Amniotic stem cell (primary cell): ENCODE measurements at places on chromosomes 2 and 18.

DNA sequence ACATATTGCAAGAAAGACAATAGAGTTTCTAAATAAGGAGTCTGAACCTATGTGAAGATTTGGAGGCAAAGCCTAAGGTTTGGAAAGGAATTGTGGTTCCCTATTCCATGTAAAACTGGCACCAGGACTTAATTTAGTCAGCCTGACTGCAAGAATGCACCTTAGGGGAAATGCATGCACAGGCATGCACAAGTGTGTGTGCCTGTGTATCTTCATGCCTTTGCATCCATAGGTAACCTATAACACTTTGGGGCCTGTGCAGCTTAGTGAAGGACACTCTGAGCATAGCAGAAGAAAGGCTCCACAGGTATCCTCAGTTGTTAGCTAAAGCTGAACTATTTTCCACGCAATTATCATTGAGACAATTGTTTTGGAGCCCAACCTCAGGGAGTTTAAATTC, 73.4 kb downstream of the RPRM start:
- no peak for DNase-seq

DNA sequence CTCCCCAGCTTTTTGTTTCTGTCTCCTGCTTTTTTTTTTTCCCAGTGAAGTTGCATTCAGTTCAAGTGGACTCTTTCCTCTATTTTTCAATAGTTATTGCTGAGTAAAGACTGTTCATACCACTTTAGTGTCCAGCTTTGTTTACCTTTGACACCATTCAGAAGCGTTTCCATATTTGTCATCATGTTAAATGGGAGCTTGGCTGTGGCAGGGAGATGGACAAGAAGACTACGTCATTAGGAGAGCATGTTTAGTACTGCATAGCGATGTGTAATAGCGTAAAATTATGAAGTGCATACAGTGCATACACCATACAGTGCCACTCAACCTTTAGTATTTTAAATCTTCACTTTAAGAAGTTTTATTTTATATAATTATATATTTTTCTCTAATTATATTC, 655.9 kb downstream of the DCC start:
- DNase-seq: no peak

DNA sequence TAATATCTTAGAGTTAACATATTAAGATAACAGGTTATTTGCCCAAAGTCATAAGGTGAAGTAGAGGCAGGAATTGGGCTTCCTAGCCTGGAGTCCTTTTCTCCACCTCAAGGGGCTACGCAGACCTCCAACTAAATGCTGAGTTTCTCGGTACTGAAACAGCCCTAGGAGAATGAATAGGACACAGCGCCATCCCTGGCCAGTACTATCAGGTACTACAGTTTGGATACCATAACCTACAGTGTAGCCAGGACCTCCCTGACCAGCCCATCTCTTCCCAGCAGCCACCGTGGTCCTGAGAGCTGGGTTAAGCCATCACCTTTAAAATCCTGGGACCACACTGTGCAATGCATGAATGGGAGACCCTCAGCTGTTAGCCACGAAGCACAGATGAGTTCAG, 15.7 kb downstream of the CASP8 start:
- DNase-seq: no peak

DNA sequence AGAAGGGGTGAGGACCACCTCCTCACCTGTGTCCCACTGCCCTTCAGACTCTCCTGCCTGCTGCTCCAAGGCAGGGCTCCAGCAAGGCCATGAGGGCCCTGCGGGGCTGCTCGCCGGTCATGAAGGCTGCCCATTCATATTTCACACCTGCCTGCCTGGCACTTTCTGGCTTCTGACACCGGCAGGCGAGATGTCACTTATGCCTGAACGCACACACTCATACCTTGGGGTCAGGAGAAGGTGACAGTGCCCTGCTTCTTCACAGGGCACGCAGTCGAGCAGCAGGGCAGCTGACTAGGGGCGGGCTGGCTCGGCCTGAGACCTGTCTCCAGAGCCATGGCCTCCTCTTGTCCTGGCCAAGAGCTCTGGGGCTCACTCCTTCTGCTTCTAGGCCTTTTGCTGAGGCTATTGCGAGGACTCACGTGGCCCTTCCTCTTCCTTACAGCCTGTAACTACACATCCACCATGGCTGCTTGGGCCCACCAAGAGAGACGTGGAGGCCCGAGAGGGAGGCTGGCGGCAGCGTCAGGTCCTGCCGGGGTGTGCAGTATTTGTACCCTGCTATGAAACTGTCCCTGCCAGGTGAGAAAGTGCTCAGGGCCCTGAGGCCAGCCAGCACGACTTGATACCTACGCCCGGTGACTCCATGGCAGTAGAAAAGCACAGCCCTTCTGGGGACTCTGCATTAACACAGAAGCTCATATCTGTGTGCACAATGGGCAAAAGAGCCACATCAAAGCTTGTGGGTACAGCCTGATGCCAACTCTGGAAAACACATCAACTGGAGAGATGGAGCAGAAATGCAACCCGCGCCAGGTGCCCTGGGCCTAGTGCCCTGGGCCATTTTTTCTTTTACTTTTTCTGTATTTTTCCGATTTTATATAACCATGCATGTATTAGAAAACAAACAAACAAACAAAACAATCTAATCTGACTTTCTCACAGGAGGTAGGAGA, 30.6 kb downstream of the HS6ST1 start:
- no peak for DNase-seq

GRCh38 chr2:100611079-100612029, 48.6 kb downstream of the PDCL3 start:
- DNase-seq: no peak

GRCh38 chr2:88261725-88262124, 91.6 kb downstream of the THNSL2 start:
- no peak for DNase-seq

DNA sequence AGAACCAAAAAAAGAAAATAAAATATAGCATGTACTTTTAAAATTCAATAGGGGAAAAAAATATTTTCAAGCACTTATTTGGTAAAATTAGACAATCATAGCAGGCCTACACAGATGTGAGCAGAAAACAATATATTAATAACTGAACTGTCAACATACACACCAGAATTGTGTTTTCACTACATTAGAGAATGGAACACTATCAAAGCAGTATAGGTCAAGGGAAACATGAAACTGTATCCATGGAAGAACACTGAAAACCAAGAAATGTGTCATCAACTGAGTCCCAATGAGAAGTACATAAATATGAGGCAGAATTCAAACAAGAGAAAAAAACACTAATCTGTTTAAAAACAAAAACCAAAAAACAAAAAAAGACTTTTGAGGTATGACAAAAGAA, 132.4 kb downstream of the USP34 start:
- no peak for DNase-seq

DNA sequence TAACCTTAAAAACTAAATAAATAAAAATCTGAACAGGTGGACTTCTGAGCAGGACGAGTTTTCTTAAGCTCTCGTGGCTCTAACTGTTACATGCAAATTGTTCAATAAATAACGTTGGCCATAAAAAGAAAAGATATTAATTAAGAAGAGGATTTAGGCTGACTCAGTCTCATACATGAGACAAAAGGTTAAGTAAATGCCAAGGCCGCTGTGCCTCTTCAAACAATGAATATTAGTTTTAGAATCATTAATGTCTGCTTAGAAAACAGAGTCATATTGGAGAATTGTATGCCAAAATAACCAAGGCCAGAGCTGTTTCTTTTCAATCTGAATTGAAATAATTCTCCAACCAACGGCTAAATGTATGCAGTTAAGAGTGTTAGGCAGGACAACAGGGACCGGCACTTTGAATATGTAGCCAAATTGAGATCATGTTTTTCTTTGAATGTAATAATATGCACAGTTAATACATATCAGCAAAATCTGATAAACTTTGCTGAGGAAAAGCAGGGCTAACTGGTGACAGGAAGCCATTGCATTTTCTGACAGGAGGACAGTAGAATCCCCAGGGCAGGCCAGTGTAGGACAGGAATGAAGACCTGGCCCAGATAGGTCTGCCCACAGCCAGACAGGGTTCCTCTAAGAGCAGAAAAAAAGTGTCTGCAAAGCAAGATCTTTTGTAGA, 1041.4 kb upstream of the FANCL start:
- no peak for DNase-seq

GRCh38 chr2:241050624-241051577, 51.2 kb downstream of the MTERF4 start:
- no peak for DNase-seq

DNA sequence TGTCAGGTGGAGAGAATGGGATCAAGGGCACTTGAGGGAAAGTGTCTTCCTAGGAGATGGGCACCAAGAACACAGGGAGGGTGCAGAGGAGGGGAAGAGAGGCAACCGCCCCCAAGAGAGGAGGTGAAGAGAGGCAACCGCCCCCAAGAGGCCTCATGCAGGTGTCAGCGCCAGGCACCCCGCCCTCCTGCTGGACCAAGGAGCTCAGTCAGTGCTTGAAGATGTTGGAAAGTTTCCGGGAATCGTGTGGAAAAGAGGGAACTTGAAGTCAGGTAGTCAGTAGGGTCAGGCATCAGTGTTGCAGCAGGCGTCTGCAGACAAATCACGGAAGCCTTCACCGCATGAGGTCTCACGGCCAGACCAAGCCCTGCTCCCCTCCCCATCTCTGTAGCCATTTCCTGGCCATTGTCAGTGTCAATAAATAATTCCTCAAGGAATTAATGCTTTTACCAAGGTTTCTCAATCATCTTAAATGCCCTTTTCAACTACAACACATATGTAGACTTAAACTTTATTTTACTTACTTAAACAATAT, 353.1 kb downstream of the EIPR1 start:
- DNase-seq: no peak

DNA sequence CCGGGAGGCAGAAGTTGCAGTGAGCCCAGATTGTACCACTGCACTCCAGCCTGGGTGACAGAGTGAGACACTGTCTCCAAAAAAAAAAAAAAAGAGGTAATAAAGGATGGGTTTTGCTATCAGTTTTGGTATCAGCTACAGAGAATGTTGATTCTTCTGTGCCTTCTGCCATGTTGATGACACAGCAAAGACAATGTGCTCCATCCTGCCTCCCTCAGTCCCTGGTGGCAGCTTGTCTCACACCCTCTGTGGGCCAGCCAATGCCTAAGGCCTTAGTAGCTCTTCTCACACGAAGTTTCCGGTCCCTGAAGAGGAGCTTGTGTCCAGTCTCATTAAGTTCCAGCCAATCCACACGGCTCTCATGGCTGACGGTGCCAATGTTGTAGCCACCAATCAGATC, 17.6 kb downstream of the IFT172 start:
- DNase-seq: no peak

DNA sequence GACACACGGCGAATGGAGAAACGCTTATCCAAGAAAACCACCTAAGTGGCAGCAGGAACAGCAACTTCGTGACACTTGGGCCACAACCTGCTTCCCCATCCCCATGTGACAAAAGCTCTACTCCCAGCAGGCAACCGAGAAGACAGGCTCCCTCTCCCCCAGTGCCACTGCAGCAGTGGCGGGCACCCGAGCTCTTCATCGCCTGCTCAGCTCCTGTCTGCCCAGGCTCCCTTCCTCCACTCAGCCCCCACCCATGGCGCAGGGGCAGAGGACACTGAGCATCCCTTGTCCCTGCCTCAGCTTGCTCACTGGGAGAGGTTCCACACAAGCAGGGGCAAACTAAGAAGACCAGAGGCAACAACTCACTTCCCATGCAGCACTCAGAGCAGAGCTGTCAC, 22.9 kb downstream of the SLC66A2 start:
- no peak for DNase-seq

- DNase-seq: no peak
Measured at GRCh38 chr18:35118641-35119040, 77.4 kb downstream of the MAPRE2 start.

DNA sequence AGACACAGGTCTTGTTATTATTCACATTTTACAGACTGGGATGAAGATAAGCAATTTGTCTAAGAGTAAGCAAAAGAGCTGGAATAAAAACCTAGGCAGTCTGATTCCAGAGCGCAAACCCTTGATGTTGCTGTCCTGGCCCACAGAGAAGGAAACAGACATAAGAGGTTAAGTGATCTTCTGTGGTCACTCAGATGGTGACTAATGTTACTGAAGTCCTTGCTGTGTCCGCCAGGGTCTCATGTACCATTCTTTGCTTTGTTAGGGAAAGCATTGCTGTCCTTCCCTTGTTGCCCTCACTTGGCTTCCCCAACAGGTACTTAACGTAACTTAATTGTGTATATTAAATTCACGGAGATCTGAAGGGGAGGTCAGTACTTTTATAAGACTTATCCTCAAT, 14.9 kb upstream of the FAP start:
- DNase-seq: no peak

GRCh38 chr2:150136401-150136800, 351.1 kb downstream of the RND3 start:
- DNase-seq: no peak

- DNase-seq: no peak
Measured at GRCh38 chr2:73822276-73822675, 6.5 kb upstream of the STAMBP start.

DNA sequence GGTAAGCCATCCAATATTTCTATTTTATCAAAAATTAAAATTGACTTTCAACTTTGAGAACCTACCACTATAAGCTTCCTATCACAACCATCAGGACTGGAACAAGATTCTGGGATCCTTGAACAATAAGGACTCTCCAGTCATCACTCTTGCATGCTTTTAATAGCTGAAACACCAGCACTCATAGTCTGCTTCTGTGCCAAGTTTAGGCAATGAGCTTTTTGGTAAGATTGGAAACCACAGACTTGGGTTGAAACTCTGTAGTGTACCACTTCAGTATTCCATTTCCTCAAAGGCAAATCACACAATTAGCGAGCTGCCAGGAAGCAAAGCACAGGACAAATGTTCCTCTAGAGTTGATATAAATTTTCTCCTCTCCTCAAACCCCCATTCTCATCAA, 1065.8 kb upstream of the SLC39A10 start:
- no peak for DNase-seq

DNA sequence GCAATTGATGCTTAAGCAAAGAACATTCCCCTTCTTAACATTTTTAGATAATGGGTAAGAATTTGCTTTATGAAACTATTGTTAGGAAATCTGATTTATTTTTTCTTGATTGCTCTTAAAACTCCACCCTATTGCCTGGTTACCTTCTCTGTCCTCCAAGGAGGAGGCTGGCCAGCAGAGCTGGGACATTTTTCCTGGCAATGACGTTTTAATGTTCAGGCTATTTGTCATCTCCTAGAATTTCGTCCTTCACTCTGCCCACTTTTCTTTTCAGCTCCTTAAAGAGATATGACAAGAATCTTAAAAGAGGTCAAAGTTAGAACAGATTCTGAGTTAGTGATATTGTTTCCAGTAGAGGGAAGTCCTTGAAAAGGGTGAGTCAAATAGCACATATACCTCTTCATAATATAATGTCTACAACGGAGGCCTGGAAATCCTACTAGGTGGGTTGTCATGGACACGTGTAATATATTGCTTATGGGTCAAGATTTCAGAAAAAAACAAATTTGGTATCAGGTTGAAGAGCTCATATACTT, 141.0 kb downstream of the CMPK2 start:
- DNase-seq: peak; percentile 16

DNA sequence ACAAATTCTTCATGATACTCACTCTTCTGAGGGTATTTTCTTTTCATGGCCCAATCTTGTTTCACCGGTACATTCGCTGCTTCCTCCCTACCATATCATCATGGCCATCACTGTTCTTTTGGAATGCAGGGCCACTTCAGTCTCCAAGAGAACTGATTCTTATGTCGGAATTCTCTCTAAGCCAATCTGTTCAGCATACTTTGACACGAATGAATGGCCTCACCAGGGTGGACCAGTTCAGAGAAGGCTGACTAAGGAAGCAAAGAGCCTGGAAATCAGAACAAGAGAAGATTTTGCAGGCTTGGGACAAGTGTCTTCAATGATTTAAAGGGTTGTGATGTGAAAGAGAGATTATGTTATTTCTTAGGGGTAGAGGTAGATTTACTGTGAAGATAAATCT, 5.0 kb upstream of the EPB41L5 start:
- no peak for DNase-seq
